ENCODE measurements at places on chromosomes 2 and 18. TPM values are rescaled to one million over a fixed set of nuclear protein-coding genes. Genes with fewer than 3 reads are reported as not detected.

Gene TCF4
- total RNA-seq, result 7.9 TPM

Gene TGOLN2
- 215 TPM for total RNA-seq

Gene PMS1
- 28.9 TPM for total RNA-seq

Gene ASB18
- not detected for total RNA-seq

Gene RAPGEF4
- 1.8 TPM for total RNA-seq

All from naive thymus-derived CD8-positive, alpha-beta T cell (primary cell).